Natural killer cell (primary cell): ENCODE measurements at places on chromosomes 7 and 10. TPM values are rescaled to one million over a fixed set of nuclear protein-coding genes. Genes with fewer than 3 reads are reported as not detected.

- no peak for DNase-seq
Observed at GRCh38 chr10:45581582-45582385, 90.8 kb downstream of the ZFAND4 start.

- DNase-seq, result no peak
Observed at GRCh38 chr10:3422282-3422681, 249.7 kb upstream of the PITRM1 start.

DNA sequence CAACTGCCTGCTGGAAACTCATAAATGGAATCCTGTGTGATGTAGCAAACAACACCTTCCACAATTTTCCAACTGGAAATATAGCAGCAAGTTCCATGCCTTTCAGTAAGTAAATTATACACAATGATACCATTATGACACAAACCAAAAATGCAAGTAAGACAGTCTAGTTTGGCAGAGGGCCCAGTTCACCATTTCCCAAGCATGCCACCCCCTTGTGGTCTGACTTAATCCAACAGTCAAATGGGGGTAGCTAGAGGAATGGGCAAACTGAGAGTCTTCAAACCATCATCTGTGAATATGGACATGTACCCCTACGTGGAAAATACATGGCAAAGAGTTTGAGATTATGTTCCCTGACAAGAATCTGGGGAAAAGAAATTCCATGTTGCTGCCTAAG, 137.6 kb upstream of the VWC2 start:
- no peak for DNase-seq

The NPY gene
- not detected for total RNA-seq

DNA sequence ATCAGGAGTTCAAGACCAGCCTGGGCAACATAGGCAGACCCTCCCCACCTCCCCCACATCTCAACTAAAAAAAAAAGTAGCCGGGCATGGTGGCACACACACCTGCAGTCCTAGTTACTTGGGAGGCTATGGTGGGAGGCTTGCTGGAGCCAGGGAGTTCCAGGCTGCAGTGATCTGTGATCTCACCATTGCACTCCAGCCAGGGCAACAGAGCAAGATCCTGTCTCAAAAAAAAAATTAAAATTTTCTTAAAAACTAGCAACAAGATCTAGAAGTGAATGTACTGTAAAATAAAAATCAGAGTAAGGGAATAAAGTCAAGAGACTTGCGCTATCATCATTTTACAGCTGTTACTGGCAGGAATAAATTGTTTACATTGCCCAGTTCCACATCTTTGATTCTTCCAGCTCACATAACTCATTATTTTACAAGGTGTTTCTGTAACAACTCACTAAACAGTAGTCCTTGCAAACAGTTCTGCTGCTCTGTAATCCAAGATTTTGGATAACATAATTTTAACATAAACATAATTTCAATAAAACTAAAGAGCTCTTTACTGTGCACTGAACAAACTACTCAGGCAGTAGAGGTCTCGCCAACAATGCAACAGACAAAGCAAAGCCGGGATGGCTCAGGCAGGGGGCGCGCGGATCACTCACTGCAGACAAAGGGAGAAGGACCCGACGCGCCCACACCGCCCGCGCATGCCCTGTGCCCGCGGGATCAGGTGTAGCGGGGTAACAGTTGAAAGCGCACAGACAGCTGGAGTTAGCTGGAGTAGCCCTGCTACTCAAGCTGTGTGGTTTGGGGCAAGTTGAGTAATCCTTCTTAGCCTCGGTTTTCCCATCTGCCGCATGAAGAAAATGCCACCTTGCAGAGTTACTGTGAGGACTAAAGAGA, 73.3 kb upstream of the NFE2L3 start:
- peak; percentile 59 for DNase-seq
